Activated CD4-positive, alpha-beta T cell treated with anti-CD3 and anti-CD28 coated beads for 4 hours (primary cell): ENCODE measurements at places on chromosomes 2 and 18.

DNA sequence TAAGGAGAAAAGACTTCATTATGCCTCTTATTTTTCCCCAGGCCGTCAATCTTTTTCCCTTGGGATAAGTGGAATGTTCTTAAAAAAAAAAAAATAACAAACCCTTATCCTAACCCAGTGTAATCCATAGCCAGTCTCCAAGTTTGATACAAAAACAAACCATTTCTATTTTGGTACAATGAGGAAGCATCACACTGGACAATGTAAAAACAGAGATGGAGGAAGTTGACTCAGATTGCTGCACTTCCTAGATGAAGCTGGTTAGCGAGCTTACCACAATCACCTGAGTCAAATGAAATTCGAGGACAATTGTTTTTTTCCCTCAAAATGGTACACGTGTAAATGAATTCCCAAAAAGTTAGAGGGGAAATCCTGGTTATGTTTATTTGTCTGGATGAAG lies 259.7 kb downstream of the TCF4 start:
- DNase-seq: no peak

GRCh38 chr2:207775473-207775872 lies 5.8 kb upstream of the FZD5 start:
- DNase-seq: no peak

DNA sequence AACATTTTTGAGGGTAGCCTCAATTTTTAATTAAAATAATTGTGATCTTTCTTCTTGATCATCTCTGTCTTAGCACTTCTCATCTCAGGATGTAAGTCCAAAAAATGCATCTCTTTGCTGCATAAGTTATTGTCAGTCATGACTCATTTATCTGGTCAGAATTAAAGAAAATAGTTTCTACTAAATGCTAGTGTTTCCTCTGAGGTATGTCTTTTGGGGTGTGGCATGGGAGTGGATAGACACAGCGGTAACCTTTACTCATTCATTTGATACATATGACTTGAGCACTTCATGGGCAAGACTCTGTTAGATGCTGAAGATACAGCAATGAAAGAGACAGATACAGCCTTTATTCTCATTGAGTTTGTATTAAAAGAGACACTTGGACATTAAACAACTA lies 284.7 kb downstream of the IRS1 start:
- DNase-seq: no peak

- DNase-seq: no peak
These were observed 22.1 kb upstream of the PXDN start for GRCh38 chr2:1766425-1766824.

DNA sequence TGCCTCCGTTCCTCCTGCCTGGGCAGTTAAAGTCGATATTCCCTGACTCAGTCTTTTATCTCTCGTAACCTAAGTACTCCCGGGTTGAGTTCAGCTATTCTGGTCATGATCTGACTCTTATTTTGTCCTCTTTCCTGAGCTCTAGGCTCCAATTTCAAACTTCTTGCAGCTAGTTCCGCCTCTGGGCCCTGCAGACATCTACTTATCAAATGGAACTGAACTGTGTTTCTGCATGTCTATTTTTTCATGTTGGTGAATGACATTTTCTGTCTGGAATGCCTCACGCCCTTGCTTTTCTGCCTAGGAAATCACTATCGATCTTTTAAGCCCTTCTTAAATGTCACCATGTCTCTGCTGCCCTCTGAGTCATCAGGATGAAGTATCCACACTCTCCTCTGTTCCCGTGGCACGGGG lies 101.5 kb downstream of the VAPA start:
- no peak for DNase-seq

DNA sequence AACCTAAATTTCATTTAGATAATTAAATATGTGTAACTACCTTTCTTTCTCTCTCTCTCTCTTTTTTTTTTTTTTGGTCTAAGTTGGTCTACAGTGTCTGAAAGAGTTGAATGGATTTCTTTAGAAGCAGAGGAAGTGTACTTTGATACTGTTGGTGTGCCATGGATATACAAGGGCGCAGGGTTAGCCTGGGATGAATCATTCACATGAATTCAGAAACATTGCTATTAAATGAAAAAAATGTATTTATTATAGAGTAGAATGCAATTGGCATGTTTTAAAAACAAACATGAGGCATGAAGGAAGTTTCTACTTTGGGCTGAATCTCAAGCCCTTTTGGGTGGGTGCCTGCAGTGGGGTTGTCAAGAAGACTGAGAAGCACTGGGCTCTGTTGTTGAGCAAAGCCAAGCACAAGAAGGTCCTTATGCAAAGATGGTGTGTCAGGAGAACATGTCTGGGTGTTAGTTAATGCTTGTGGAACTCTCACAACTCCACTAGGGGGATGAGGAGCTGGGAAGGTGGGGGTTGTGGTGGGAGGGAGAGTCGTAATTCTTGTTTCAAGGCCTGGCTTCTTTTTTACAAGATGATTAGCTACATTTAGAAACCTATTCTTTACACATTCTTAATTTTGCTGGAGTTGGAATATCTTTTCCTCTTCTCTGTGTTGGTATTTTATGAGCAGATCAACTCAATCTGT lies 57.9 kb downstream of the LYPD6 start:
- DNase-seq: no peak

DNA sequence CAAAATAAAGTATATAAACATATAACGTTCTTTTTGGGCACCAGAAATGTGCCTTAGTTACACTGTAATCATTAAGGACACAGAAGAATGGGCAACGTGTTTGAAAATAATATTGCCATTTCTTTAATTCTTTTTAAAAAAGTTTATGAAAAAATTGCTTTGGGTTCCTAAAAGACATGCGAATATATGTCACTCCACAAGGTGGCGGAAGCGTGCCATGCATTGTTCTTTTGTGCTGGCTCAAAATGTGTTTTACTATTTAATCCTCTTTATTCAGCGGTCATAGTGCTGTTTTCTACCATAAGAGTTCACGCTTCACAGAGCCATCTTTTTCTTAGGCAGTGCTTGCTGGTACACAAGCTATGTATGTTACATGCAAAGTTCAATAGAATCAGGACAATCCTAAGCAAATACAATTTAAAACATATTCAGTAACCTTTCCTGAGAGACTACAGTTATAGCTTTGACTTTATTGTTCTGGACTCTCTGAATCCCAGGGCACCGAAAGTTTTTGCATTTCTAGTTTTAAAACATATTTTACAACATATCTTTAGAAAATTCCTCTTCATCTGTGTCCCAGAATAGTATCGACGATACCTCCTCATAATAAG lies 147.8 kb upstream of the ERBB4 start:
- DNase-seq: peak; percentile 40

DNA sequence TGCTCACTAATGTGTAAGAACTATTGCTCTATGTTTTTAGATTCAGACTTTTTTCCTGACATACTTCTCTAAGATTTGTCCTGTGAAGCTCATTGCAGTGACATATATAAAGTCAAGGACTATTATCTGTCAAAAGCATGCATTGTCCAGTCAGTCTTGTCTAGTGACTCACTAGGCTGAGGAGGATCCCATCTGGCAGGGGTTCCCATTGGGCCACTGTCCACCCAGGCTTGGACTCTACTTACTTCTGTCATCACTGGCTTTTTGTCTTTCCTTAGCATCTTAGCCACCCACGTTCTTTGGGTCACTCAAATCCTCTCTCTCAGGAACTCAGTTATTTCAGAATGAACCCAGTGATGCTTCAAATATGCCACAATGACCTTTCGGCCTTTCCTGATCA lies 132.6 kb upstream of the NABP1 start:
- no peak for DNase-seq

DNA sequence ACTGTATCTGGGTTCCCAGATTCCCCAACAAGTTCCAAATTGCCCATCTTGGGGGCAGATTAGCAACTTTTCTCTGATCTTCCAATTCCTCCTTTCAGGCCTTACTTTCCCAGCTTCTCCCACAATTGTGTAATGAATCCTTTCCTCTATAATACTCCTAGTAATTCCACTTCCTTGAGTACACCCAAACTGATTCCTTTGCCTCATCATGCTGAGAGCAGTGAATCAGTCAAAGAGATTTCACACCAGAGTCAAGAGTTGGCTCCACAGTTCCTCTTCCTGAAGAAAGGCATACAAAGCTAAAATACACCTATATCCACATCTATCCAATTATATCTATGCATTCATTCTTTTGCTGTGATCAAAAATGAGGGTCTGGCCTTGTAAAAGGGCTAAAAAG lies 28.6 kb upstream of the DAPL1 start:
- DNase-seq: no peak

- DNase-seq: no peak
These were observed 73.7 kb upstream of the TGFA start for GRCh38 chr2:70627211-70627898.

DNA sequence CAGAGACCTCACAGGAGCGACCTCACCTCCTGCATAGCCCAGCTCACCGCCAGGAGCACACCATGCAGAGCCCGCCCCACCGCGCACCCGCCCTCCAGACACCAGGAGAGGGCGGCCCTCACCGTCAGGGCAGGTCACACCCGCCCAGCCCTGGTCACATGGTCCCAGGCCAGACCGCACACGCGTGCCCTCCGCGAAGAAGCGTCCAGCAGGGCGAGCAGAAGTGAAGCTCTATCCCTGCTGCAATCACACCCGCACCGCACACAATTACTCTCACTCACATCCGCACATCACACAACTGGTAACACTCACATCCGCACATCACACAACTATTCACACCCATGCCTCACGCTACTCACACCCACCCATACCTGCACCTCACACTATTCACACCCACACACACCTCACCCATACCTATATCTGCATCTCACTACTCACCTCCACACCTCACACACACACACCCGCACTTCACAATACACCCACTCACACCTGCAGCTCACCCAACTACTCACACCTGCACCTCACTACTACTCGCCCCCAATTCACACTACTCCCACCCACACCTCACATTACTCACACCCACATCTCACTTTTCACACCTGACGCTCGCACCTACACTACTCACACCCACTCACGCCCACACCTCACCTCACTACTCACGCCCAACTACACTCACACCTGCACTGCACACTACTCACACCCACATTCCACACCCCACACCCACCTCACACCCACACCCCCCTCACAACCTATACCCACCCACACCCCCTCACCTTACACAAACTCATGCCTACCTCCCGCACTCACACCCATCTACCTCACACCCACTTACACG lies 242.0 kb downstream of the HDAC4 start:
- no peak for DNase-seq

- peak; percentile 11 for DNase-seq
These were observed 8.1 kb upstream of the CCL20 start for GRCh38 chr2:227805578-227805977.

DNA sequence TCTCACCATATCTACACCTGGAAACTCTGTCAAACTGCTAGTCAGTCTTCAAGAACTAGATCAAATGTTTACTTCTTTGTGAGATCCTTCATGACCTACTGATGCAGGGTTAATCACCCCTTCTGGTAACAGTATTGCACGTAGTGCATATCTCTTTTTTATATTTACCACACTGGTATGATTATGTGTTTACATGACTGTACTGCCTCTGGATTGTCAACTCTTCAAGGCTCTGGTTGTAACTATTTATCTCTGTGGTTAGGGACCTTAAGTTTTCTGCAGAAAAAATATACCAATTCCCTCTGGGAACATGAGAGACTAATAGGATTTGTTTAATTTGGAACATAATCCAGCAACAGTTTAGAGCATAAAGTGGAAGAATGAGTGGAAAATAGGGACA lies 135.5 kb downstream of the PDE1A start:
- DNase-seq: no peak

GRCh38 chr2:62968168-62968567 lies 82.5 kb upstream of the OTX1 start:
- DNase-seq: no peak

DNA sequence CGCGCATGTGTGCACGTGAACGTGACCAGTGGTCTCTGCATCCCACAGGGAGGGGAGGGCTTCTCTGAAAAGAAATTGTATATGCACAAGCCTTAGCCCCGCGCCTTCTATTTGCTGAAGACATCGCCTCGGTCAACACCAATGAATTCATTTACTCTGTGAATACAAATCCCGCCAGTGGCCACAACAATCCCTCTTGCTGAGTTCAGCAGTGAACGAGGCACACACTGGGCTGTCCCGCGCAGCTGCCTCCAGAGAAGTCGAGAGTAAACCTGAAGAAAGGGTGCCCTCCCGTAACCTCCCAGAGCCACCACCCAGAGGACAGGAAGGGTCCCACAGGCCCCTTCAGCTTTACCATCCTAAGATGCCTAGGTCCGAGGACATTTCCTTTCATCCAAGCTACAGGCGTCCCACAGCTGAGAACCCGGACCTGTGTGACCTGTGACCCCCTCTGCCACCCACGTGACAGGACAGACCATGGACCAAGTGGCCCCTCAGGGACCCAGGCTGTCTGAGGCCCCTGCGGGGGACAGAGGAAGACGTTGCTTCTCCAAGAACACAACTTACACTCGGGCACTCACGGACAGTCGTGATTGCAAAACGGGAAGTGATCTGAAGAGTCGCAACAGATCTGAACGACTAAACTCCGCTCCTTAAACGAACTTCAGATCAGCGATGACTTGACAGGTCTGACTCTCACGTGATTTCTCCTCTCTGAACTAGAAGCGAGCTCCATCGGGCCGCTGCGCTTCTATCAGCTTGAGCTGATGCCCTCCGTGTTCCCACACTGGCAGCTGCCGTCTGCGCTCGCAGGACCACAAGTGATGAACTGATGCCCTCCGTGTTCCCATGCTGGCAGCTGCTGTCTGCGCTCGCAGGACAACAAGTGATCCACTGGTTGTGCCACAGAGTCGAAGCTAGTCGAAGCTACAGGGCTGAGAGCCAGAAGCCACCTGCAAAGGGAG lies 92.7 kb downstream of the ZNF516 start:
- no peak for DNase-seq

DNA sequence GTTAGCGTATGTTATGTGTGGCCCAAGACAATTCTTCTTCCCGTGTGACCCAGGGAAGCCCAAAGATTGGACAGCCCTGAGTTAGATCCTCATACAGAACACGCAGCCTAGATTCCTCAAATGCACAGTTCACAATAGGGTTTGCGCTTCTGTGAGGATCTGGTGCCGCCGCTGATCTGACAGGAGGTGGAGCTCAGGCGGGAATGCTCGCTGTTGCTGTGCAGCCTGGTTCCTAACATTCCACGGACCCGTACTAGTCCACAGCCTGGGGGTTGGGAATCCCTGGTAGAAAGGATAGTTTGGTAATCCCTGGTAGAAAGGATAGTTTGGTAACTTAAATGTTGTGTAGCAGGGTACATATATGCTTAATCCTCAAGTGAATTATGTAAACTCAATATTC lies 27.0 kb downstream of the MAPRE3 start:
- DNase-seq: no peak

DNA sequence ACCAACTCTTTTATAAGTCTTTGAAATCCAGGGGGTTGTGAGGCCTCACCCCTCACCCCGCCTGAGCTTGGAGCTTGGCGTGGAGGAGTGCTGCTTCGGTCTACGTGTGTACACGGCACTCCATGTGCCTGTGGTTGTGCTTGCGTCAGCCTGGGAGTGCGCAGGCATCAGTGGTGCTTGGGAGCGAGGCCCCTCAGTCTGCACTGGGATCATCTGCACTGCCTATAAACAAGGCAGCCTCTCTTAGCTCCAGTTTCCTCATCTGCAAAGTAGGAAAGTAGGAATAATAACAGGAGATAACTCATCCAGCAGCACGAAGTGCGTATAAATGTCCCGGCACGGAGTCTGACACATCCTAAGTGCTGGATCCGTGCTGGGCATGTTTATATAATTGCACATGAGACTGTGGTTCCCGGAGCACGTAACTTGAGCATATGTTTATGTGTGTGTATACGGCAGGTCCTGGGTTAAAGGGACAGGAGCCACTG lies 1.2 kb downstream of the GYPC start:
- DNase-seq: peak; percentile 42

- no peak for DNase-seq
These were observed 1376.4 kb upstream of the CRIM1 start for GRCh38 chr2:34979148-34979547.
